ENCODE measurements at places on chromosomes 3 and 15. TPM values are rescaled to one million over a fixed set of nuclear protein-coding genes. Genes with fewer than 3 reads are reported as not detected.

The P2RY14 gene
- total RNA-seq: not detected

The ALDH1A2 gene
- total RNA-seq: not detected

The SAMMSON gene
- total RNA-seq: not detected

The GP9 gene
- not detected for total RNA-seq

The CKMT1B gene
- total RNA-seq: 3.8 TPM

The PRTG gene
- 11.0 TPM for total RNA-seq

The PIF1 gene
- 19.2 TPM for total RNA-seq

The MOBP gene
- total RNA-seq: 0.06 TPM

The MITF gene
- 8.4 TPM for total RNA-seq

The CHRNA5 gene
- 34.6 TPM for total RNA-seq

The MBD4 gene
- 26.4 TPM for total RNA-seq

The SAXO2 gene
- total RNA-seq: 3.2 TPM

The SLC28A1 gene
- 0.05 TPM for total RNA-seq
